Nephron progenitor cell (in vitro differentiated cells): ENCODE measurements at places on chromosomes 6 and 20.

DNA sequence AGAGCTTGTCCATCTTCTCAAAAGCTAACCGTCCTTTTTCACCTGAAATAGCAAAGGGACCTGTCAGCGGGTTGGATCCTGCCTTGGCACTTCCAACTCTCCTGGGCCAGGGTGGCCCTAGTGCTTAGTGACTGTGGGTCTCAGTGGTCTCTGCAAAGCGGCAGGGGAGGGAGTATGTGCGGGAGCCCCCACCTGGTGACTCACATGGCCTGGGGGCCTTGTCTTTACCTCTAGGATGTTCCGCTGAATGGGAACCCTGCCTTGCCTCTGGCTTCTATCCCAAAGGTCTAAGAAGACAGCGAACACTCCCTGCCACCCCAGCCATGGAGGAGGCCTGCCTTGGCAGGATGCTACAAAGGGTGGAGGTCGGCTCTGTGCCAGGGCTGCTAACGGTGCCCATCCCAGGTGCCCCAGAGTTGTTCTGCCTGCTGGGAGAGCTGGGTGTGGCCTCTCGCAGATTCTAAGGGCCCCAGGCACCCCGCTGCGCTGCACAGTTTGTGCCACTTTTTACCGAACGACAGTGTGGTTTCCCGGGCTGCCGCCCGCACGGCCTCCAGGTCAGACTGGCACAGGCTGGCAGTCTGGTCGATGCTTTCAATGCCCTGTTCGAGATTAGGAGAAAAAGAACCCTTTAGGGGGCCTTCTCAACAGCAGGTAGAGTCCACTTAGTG, 77.2 kb downstream of the PTPN1 start:
- DNase-seq = no peak

DNA sequence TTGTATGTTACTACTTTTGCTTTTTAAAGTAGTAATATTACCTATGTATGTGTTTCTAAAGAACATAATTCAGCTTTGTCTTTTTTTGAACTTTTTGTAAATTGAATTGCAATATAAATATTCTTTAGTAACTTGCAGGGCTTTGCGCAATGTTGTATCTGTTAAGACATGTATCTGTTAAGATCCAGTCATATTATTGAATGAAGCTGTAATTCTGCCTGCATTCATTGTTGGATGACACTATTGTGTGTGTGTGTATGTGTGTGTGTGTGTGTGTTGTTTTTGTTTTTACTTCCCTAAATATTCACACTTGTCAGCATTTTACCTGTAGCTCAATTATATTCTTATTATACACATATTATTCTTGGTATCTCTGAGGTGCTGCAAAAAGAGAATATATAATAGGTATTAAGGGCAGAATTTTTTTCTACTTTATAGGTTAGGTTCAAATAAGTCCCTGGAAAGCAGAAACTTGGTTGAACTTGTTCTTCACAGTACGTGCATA, 164.0 kb downstream of the MEI4 start:
- DNase-seq = no peak

DNA sequence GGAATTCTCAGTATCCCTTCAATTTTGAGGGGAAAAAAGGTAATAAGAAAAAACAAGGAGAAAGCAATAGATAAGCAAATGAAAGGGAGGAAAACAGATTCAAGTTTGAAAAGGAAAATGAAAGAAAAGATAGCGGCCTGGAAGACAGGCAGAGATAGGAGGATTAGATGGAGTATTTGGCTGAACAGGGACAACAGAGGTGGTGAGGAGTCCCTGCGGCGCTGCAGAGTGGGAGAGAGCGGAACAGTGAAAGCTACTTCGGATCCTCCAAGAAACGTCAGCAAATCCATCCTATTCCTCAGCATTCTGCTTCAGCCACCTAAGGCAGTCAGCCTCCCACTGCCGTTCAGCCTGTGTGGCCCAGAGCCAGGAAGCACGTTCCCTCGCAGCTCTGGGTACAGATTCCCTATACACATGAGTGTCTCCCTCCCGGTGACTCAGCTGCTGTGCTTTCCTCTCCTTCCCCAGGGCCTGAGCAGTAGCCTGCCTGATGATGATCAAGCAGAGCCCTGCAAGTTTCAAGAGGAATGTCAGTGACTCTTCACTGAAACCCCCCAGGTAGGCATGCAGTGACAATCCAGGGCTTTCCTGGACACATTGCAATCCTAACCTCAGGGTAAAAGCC, 43.4 kb upstream of the CDYL start:
- DNase-seq = peak; percentile 27

GRCh38 chr20:63189846-63190559, 25.9 kb downstream of the YTHDF1 start:
- no peak for DNase-seq

DNA sequence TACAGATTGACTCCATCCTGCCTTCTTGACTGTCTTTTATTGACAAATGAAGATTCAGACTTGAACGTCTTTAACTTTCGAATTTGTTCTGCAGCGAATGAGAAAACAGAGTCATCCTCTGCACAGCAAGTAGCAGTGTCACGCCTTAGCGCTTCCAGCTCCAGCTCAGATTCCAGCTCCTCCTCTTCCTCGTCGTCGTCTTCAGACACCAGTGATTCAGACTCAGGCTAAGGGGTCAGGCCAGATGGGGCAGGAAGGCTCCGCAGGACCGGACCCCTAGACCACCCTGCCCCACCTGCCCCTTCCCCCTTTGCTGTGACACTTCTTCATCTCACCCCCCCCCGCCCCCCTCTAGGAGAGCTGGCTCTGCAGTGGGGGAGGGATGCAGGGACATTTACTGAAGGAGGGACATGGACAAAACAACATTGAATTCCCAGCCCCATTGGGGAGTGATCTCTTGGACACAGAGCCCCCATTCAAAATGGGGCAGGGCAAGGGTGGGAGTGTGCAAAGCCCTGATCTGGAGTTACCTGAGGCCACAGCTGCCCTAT, 12.2 kb downstream of the BRD2 start:
- DNase-seq = no peak
